ENCODE measurements at places on chromosomes 7 and 10.

DNA sequence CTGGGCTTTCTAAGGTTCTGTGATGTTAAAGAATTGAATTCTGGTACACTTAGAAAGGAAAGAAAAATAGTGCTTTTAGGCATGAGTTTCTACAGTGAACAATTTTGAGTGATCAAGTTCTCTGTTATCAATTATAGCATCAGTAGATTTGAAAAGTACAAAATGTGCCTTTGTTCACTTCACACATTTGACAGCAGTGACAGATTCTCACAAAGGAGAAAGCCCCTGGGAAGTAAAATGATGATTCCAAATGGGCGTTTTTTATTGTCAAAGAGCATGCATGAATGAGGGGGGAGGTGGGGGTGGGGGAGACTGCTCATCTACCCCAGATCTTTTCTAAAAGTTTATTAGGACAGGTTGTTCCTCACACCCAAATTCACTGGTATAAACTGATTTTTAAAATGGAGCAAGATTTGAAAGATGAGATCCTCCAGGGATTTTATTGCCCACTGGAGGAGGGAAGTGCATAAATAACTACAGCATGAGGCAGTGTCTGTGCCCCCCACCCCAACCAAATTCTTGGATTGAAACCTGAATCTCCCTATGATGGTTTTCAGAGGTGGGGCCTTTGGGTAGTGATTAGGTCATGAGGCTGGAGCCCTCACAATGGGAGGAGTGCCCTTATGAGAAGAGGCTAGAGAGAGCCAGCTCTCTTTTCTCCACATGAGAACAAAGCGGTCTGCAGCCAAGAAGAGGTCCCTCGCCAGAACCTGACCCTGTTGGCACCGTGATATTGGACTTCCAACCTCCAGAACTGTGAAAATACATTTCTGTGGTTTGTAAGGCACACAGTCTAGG is 79.5 kb downstream of the AOAH start:
- DNase-seq = no peak

DNA sequence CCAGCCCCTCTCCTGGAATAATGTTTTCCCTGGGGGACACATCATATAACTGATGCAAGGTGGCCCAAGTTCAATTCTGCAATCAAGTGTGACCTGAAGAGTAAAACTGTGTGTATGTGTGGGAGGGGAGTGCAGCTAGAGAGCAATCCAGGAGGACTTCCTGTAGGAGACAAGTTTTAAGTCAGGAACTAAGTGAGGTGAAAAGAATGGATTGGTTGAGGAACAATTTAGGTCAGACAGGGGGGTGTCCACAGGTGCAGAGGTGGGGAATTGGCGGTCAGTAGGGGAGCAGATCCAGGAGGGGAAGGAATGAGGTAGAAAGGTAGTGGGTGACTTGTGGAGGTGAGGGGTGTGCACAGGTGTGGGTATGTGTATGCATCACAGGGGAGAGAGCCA is 82.6 kb downstream of the NEURL1 start:
- DNase-seq = no peak

DNA sequence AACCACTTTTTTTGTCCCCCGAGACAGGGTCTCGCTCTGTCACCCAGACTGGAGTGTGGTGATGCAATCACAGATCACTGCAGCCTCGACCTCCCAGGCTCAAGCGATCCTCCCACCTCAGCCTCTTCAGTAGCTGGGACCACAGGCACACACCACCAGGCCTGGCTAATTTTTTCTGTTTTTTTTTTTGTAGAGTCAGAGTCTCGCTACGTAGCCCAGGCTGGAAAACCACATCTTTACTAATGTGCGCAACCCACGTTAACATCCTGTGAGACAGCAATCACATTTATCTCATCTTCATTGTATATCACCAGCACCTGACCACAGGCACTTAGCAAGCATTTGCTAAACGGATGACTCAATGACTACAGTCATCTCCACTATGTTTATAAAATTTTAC is 77.8 kb upstream of the ATP6V0A4 start:
- DNase-seq = no peak

DNA sequence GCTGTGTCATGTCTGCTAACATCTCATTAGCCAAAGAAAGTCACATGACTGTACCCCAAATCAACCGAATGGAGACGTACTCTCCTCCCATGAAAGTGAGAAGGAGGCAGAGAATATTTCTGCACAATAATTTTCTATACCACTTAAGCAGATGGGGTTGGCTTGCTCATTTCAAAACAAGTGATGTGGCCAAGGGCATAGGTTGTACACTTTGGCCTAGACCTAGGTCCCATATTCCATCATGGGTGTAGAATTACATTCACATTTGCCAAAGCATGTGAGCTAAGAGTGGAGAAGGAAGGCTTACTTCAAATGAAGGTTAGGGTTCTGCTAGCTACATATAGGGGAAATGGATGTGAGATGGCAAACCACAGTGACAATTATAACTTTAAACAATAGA is 83.0 kb downstream of the ZNF365 start:
- DNase-seq = no peak

GRCh38 chr7:94908323-94909178 is 1.2 kb downstream of the PPP1R9A start:
- DNase-seq = peak; percentile 62

DNA sequence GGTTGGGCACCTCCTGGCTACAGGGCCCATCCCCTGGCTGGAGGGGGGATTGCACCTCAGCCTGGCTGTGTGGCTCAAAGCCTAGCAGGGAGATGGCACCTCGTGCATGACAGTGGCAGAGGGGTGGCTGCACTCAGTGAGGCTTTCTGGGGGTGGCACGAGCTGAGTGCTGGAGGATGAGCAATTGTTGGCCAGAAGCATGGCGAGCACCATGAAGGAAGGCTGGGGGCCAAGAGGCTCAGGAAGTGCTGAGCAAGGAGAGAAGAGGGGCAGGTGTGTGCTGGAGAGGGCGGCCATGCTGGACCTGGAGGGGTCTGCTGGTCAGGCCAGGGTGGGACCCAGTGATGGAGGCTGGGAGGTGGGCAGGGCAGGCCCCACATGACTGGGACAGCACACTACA is 65.4 kb downstream of the TCERG1L start:
- DNase-seq = no peak

DNA sequence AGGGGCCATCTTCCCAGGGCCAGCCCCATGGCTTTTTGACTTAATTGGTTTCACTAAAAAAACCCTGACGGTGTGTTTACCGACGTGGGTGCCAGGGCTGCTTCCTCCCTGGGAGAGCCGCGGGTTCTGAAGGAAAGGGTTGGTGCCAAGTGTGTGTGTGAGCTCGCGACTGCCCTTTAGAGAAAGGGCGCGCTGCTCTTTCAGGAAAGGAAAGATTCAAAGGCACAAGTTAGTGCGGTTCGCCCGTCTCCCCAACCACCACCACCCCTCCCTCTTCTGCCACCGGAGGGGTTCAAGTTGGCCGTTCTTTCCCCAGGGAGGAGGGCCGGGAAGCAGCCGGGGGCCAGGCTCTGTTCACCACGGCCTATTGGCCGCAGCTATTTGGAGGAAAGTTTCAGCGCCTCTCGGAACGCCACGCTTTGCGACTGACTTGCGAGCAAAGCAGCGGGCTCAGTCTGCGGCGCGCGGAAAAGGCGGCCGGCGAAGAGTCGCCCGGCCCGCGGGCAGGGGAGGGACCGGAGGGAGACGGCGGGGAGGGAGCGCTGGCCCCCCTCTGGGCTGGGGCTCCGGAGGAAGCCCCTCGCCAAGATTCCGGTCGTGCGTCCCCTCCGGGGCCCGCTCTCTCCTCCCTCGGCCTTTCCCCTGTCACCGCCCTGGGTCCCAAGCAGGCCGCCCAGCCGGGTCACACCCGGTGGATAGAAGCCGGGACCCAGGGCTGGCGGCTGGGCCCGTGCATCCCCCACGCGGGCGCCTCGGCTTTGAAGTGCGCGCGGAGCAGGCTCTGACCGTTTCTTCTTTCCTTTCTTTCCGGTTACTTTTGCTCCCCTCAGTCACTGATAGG is 165.9 kb upstream of the PPP1R3A start:
- DNase-seq = no peak

DNA sequence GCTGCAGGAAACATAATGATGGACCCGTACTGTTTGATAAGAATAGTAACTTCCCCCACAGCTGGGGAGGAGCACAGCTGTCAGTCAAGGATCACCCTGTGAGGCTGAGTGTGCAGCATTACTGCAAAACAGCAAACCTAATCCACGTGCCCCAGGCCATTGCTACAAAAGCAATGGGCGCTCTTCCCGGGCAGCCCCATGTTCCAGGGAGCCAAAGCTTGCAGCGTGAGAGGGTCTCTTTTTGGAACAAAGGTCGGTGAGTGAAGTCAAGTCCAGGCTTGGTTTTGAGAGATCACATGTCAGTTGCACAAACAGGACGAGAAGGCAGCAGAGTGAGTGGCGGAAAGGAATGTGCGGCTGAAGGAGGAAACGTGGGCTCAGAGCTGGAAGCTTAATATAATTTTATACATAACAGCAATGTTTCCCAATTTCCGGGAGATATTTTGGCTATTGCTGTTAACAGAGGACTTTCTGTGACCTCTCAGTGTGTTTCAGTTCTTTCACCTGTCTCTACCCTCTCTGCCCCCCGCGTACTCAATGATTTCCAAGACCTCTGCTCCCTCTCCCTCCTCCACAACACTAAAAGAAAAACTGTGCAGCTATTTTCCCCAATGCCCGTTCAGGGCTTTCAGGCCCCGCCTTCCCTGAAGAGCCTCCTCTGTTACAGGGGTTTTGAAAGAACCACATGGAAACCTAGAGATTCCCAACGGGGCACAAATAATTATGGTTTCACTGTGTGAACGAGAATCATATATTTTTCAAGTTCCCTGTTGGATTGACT is 128.9 kb downstream of the MTPAP start:
- DNase-seq = no peak

DNA sequence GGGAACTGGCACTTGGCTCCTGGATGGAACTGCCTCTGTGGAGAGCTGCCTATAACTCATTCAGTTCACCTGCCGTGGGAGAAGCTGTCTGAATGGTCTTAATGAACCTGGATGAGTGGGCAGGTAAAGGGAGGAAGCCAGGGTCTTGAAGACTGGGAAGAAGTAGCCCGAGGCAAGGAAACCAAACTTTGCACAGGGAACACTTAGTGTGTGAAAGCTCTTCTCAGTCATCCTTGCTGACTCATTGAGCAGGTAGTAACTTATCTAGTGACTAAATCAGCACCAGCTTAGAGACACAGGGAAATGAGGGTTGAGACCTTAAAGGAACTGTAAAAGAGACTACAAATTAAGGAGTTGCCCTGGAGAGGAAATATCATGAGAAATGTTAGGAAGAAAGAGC is 9.9 kb downstream of the LRRC4 start:
- DNase-seq = no peak

DNA sequence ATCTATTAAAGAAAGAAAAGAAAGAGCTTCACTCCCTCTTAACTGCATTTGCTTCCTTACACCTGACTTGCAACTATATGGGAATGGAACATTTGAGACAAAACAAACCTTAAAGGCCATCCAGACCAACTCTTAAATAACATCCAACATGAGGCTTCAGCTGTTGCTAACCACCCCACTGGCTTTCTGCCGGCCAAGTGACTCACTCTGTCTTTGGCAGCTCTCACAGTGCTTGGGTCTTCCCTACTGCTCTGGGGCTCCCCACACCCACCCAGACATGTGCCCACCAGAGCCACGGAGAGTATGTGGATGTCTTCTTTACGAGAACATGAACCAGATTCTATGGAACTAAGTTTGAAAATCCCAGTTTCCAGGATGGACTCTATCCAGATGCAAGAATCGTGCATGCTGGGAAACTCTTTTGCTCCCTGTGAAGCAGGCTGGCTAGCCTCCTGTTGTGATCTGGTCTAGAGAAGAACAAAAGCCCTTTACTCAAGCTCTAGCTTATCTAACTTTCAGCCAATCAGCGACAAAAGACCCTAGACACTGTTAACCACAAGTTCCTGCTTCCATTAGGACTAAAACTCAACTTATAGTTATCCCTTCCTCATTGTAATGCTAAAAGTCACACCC is 245.7 kb downstream of the TCERG1L start:
- DNase-seq = no peak

DNA sequence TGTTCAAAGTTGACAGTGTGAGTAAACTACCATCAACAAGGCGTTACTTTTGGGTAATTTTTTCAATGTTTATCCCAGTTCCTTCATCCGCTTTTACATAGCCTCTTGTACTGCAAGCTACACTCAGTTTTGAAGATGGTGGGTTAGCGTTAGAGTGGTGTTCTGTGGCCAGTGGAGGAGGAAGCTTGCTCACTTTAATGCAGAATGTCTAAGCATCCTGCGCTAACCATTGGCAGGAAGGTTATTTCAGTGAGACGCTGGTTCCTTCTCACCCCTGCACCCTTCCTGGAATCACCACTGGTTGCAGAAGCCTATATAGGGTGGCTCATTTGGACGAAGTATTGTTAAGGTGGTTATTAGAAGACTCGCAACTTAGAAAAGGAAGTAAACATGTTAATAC is 159.1 kb downstream of the CELF2 start:
- no peak for DNase-seq

DNA sequence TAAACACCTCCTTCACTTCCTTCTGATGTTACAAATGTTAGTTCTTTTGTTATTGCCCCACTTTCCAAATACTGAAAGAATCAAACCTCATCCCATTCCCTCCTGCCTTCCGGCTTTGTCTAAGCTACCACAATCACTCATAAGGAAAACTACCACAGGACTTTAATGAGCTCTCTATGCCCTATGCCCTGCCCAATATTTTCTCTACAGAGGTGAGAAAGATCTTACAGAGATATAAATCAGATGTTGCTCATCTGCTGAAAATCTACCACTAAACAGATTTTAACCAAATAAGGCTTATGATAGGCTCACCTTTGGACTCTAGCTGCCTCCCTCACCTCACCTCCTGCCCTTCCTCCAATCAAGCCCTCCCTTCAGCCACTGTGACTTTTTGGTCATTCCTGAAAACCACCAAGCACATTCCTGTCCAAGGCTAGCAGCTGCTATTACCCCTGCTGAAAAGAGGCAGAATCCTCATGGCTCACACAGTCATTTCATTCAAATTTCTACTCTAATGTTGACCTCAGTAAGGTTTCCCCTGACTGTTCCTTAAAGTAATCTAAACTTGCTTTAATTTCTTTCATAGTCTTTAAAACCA is 7.7 kb downstream of the ZNF33B start:
- no peak for DNase-seq

- DNase-seq = no peak
These were observed 52.7 kb downstream of the KCNMA1 start for GRCh38 chr10:77584938-77585337.

- no peak for DNase-seq
These were observed 667.7 kb downstream of the SUGCT start for GRCh38 chr7:40802497-40802896.

DNA sequence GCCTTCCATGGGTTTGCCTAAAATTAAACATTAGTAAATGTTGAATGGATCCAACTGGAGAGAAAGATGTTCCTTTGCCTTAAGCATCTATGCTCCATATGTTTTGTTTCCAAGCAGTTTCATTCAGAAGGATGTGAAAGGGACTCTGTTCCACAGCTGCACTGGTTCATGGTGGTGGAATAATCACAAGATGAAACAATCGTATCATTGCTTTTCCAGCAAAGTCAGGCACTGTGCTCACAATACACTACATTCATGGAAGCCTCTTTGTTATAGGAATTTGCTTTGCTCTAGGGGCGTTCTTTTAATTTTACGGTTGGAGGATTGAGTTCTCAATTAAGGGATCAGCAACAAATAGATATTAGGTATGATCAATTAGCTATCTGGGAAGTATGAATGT is 33.8 kb downstream of the RAMP3 start:
- DNase-seq = no peak

Data from SK-N-DZ (cell line).